ENCODE measurements at places on chromosomes 1 and 21.

- DNase-seq = no peak
Observed at GRCh38 chr1:245215071-245215470, 60.3 kb downstream of the KIF26B start.

- no peak for DNase-seq
Observed at GRCh38 chr21:14452727-14453241, 69.8 kb upstream of the HSPA13 start.

DNA sequence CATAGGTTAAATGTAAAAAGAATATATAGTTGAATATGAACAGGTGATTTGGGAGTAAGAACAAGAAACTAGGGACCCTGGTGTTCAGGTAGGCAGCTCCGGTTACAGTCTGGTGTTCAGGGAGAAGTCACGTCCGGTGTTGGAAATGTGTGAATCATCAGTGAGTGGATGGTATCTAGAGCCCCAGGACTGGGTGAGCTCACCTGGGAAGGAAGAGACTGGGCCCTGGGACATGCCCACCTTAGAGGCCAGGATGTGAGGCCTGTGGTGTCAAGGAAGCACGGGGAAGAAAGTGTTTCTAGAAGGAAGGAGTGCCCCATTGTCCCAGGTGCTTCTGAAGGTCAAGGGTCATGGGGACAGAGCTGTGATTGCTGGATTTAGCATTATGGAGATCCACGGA is 1.5 kb upstream of the GJB3 start:
- DNase-seq = no peak

- DNase-seq = no peak
Observed at GRCh38 chr1:203671047-203671446, 44.4 kb downstream of the ATP2B4 start.

GRCh38 chr1:211529453-211529852 is 37.5 kb upstream of the RD3 start:
- no peak for DNase-seq

DNA sequence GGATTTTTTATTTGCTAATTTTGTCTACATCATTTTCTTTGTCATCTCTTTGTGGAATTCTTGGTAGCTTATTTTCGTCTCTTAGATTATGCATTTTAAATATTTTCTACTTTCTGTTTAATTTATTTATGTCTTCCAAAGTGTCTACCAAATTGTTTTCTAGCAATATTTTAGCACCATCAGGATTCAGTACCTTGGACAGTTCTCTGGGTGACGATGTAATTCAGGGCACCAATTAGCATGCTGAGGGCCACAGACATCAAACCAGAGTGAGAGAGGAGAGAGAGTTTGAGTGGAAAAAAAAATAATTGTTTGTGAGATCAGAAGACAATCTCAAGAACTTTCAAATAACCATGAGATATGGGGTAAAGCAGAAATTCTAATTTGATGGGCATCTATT is 169.8 kb upstream of the CXADR start:
- DNase-seq = peak; percentile 15

Measured in activated CD4-positive, alpha-beta T cell treated with anti-CD3 and anti-CD28 coated beads, Interleukin-2, amount 10 ng/mL, durations not matched to agents 7 days and 5 days (primary cell).